ENCODE measurements at places on chromosomes 5 and 9.

DNA sequence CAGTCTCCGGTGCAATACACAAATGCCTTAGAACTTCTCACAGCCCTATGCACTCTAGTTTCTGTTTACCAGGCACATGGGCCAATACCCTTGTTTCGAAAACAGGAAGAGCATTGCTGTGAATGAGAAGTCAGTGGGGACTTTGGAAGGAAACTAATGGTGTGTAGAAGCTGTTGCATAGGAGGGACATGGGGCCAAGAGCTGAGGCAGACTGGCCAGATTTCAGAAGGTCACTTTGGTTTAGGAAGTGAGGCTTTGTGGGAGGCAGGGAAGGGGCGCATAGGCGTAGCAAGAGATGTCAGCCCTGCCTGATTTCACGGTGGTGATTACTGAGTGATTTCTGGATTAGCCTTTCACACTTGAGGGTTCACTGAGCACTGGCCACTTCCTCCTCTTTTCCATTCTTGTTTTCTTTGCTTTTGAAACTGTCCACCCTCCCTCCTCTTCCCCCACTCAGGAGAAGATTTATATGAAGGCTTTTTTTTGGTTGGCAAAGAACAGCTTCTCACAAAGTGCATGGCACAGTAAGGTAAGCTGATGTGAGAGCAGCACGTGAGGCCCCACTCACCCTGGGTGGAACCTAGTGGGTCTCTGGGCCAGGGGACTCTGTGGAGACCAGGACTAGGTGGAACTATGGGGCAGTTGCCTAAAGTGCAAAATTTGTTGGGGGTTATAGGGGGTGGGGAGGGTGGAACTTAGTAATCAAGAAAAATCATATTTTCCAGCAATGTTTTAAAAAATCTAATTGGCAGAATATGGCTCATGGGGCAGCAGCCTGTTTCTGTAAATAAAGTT lies 6.1 kb upstream of the TMEM252 start:
- no peak for DNase-seq

DNA sequence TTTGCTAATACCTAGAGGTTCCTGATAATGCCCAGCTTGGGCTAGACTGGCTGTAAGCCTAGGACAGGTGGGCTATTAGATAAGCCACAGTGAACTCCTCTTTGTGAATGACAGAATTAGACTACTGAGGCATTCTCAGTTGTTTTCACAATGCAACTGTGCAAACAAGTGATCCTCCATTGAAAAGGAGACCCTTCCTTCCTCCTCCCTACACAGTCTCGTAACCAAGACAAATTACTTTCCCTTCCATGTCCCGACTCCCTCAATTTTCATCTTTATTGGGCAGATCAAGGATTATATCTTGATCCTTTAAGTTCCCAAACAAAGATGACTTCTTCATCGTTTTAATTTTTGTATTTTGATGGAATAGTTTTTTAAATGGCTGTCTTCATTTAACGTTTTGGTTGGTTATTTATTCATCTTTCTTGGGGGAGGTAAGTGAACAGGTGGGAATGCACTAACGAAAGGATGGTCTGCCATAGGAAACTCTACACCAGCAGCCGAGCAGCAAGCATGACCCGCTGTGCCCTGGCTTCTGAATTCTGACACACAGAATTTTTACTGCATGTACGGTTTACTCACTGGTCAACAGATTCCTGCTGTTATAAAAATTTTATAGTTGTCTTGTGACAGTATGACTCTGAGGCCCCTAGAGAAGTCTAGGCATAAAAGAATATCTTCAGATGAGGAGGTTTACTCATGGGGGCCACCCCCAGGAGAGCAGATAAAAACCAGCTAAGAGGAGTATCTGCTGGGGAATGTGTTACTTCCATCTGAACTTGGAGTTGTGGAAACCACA lies 137.5 kb upstream of the TUT7 start:
- no peak for DNase-seq

GRCh38 chr5:142364251-142365145 lies 39.7 kb upstream of the SPRY4 start:
- no peak for DNase-seq

- no peak for DNase-seq
Observed at GRCh38 chr9:136042541-136042940, 52.5 kb downstream of the NACC2 start.

GRCh38 chr5:945691-946551 lies 53.2 kb downstream of the TRIP13 start:
- no peak for DNase-seq

GRCh38 chr9:96342571-96343245 lies 40.7 kb upstream of the HSD17B3 start:
- no peak for DNase-seq

- no peak for DNase-seq
Observed at GRCh38 chr5:143024228-143024920, 254.2 kb downstream of the ARHGAP26 start.

DNA sequence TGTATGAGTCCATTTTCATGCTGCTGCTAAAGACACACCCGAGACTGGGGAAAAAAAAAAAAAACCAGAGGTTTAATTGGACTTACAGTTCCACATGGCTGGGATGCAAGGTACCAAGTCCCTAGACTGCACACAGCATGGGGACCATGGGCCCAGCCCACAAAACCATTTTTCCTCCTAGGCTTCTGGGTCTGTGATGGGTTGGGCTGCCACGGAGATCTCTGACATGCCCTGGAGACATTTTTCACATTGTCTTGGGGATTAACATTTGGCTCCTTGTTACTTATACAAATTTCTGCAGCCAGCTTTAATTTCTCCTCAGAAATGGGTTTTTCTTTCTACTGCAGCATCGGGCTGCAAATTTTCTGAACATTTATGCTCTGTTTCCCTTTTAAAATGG lies 340.3 kb upstream of the NUDT12 start:
- no peak for DNase-seq

DNA sequence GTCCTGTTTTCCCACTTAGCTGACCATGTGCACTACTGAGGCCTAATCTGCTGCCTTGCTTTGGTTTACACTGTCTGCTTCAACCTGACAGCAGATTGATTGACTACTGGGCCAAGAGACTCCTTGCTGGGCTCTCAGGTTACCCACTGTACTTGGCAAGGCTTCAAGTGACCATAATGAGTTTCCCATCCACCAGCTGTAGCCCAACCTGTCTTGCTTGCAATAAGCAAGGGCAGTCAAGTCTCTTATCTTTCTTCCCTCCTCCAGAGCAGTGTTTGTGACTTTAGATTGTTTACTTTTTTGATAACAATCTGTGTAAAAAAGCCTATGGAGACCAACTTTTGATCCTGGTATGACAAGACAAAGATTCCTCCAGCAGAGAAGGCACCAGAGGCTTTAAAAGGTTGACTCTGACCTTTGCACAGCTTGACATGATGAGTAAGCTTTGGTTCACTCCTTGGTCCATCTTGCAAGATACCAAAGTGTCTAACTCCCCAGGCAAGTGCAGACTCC lies 912.3 kb upstream of the SEMA6A start:
- DNase-seq, result no peak

GRCh38 chr9:34701023-34701768 lies 8.7 kb downstream of the CCL21 start:
- DNase-seq, result peak; percentile 73

- no peak for DNase-seq
Observed at GRCh38 chr9:109518621-109519335, 20.7 kb upstream of the PTPN3 start.

- DNase-seq, result peak; percentile 13
Observed at GRCh38 chr9:2622461-2623287, 1.1 kb downstream of the VLDLR start.

DNA sequence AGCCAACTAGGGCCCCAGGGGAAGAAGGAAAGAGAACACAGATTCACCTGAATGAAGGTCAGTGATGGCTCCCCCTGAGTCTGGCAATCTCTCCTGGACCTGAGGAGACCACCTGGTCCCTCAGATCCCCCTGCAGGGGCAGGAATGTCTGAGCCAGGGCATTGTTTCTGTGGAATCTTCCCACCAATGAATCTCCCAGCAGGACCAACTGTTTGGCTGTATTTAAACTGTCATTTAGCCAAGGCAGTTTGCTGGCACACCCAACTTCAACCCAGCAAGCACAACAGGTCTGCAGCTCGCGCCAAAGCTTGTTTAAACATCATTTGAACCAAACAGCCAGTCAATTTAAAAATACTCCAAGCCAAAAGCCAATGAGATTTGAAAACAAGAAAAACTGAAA lies 92.6 kb downstream of the SH3TC2 start:
- DNase-seq, result no peak

- no peak for DNase-seq
Observed at GRCh38 chr9:94625835-94626234, 13.5 kb downstream of the FBP1 start.

GRCh38 chr9:38761999-38762398 lies 42.1 kb upstream of the FAM240B start:
- DNase-seq, result no peak

DNA sequence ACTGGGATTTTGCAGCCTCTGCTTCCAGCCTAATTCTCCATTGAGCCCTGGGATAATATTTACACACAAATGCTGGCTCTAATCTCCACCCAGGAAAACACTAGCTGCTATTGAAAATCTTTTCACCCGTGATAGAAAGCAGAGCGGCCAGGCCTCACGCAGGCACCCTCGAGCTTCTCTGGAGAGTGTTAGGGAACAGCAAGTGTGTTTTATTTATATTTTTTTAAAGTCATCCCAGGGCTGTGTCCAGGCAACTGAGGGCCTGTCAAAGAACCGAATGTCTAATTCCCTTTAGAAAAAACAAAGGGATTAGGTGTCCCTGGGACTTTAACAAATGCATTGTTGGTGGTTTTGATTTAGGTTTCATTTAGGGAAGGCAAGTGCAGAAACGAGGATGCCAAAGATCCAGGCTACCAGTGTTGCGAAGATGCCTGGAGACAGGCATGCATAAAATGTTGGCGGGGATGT lies 51.2 kb upstream of the SPRY4 start:
- no peak for DNase-seq
